D721Med (cell line): ENCODE measurements at places on chromosomes 11 and 22.

- no peak for DNase-seq
Observed at GRCh38 chr11:116412118-116412889, 360.5 kb downstream of the BUD13 start.

GRCh38 chr11:16309226-16309625, 47.1 kb downstream of the SOX6 start:
- DNase-seq: no peak

DNA sequence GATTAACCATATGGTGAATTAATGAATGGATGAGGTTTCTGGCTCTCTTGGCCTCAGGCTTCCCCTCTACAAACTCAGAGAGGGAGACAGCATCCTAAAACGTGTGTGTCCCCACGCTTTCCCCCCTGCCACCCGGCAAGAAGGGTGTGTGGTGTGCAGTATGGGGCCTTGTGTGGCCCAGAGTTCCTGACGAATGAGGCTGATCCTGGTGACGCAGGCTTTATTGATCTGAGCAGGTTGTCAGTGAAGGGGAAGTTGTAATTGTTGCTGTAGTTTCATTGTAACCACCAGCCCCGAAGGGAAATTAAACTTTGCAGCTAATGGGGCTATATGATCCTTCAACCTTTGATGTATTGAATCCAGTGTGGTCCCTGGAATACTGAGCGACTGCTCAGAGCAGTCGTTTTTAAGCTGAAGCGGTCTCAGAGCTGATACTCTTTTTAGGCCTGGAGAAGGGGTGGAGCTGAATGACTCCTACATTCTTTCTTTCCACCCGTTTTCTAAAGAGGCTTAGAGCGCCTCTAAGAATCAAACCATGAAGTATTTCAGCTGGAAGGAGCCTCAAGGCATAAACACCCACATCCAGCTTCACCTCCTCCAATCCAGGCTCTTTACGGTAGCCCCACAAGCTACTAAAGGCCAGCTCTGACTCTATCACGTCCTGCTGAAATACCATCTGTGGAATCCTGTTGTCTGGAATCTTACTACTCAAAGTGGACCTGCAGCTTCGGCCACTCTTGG, 284.7 kb downstream of the MIAT start:
- DNase-seq: no peak

- DNase-seq: no peak
Observed at GRCh38 chr11:2526808-2527381, 82.1 kb downstream of the KCNQ1 start.

GRCh38 chr11:81036168-81036870, 1595.5 kb upstream of the TENM4 start:
- no peak for DNase-seq

- no peak for DNase-seq
Observed at GRCh38 chr11:73271936-73272679, at the start of gene P2RY6. TSS of gene P2RY6 (plus strand) at chr11:73272338. CDS start at chr11:73296519, 24,181 bp downstream.

- DNase-seq: no peak
Observed at GRCh38 chr22:28817919-28818859, 17.8 kb upstream of the XBP1 start.

DNA sequence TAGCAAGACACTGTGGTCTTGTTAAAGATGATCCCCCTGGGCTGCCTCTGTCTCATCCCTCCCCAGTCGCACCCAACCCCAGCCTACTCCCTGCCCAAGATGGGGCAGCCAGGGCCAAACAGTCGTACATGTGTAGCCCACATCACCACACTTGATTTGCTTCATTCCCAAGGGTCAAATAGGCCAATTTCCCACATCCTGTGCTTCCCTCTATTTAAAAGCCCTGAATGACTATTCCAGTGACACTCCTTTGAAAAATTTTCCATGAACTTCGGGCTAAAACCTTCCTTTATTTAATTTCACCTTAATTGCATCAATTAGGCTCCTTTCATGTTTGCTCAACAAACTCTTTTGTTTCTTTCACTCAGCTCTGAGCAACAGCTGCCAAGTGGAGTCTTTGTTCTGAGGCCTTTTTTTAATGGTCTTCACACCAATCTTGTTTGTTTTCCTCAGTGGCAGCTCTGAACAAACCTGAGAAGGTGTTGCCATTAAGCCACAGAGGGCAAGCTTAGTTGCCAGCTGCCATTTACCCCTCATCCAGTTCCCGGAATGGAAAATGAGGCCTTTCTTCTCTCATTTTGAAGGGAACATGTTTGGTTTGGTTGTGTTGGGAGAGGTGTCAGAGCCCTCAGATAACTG, 126.9 kb downstream of the APIP start:
- no peak for DNase-seq

GRCh38 chr22:19292458-19293230, 1.1 kb upstream of the CLTCL1 start:
- no peak for DNase-seq

GRCh38 chr11:64786308-64786707, 8.0 kb upstream of the SF1 start:
- no peak for DNase-seq

DNA sequence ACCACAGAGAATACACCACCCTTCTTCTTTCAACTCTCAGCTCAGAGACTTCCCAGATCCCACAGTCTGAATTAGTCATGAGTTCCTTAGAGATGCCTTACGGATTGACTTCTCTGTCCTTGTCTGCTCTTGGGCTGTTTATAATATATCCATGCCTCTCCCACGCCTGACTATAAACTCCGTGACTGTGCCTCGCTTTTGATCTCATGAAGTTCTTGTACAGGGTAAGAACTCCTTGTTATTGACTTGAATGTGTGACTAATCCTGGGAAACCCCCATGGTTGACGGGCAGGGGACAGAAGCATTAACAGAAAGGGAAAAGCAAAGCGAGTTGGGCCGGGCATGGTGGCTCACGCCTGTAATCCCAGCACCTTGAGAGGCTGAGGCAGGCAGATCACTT, 62.4 kb upstream of the POU2AF1 start:
- DNase-seq: no peak

- DNase-seq: no peak
Observed at GRCh38 chr11:63683133-63683991, 2.1 kb downstream of the RTN3 start.

DNA sequence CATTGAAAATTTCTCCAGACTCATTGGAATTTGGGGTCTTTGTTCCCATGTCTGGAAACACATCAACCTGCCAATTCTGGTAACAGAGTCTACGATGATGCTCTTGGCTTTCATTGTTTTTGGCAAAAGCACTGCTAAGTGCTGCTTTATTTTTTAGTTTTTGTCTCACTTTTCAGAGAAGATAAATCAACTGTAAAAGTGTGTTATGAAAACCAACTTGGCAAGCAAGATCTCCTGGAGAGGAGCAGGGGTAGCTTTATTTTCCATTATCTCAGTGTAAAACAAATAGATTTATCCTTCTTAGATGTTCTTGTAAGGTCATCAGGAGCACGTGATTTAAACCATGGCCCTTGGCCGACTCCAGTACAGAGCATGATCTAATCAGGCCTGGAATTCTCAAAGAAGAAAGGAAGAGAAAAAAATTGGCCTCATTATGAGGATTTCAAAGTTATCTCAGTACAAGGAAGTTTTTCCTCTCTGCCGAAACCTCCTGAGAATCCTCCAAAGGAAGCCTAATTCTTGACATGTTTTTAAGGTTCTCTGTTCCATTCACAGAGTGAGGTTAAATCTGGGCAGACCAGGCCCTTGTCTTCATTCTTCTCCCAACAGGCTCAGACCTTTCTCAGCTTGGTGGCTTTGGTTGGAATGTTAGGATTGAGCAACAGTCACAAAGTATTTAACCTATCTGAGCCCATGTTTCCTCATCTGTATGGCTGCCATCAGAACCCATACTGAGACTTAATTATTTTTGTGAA, 16.4 kb upstream of the PAMR1 start:
- no peak for DNase-seq

GRCh38 chr22:42691440-42691839, 29.2 kb downstream of the A4GALT start:
- DNase-seq: no peak

GRCh38 chr22:44247346-44247745, 65.4 kb downstream of the SHISAL1 start:
- DNase-seq: no peak

DNA sequence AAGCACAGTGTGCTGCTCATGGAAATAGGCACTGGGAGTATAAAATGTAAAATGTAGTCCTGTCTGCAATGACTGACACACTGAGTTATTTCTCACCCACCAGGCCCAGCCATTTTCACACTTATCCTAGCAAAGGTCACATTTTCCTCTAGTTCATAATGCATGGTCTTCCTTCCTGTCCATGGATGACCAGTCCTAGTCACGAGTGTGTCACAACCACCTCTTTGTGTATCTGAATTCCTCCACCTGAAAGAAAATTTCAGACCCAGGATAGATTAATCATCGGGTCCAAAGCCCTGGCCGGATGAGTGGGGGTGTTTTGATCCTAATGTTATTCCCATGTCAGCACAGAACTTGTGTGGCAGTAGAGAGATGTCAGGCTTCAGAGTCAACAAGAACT, at the start of gene MRGPRX4:
MRGPRX4 (plus strand) TSS at position 172 of the 400 bp plus-strand sequence. CDS start 420 bp downstream, outside the sequence.
- no peak for DNase-seq

- no peak for DNase-seq
Observed at GRCh38 chr11:43979571-43980219, 37.3 kb downstream of the C11orf96 start.

DNA sequence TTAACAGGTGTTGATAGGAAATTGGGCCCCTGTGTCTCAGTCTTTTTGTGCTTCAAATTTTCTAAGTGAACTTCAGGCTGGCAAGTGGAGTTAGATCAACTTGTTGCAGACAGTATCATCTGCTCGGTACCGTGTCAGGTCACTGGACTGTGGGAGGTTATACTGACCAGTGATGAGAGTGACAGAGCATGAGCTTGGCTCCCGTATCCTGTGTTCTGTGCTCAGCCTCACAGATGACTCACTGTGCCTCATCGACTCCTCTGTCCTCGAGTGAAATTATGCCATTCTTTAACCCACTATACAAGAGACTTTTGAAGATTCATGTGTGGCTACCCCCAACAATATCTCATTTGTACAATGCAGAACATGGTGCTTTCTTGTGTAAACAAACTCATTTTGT, 7.9 kb downstream of the GRAP2 start:
- no peak for DNase-seq

DNA sequence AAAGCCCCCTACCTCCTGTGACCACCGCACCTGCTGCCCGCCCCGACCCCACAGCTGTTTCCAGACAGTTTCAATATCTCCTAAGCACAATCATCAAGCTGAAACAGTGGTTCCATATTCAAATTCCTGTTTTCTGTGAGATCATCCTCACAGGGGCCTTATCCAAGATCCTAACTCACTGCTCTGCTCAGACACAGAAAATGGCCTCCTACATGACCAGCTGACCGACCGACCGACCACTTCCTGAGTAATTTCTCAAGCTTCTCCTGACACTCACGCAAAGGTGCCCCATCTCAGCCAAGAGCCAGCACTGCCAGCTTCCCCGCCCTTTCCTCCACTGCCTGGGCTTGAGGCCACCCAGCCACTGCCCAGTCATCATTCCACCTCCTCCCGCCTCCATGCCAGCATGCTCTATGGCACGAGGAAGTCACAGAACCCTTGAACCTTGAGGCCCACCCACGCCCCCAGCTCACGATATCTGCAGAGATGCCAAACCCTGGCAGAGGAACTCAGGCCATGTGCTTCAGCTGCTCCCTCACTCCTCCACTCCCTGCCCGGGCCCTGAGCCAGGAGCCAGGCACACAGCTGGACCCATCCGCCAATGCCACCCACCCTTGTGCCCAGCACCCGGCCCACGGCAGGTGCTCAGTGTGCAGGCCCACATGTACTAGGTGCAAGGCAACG, 14.0 kb downstream of the KIAA0930 start:
- no peak for DNase-seq

- no peak for DNase-seq
Observed at GRCh38 chr22:25919452-25919851, 177.5 kb downstream of the MYO18B start.

DNA sequence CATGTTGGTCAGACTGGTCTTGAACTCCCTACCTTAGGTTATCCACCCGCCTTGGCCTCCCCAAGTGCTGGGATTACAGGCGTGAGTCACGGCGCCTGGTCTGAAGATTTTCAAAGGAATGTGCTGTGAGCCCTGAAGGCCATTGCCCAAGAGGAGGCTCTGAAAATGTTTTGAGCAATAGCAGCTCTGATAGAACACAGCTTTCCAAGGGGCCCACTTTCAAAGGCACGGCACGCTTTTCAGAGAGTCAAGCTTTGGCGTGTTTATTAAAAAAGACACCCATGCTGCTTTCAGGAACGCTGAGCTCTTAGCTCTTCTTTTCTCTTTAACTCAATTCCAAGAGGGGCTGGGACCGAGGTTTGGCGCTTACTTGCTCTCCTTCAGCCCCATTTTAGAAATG, 73.8 kb upstream of the CDON start:
- DNase-seq: no peak

- no peak for DNase-seq
Observed at GRCh38 chr11:91673705-91674104, 550.9 kb upstream of the FAT3 start.

- DNase-seq: no peak
Observed at GRCh38 chr11:67468456-67468758, 644 bp downstream of the TMEM134 start.

DNA sequence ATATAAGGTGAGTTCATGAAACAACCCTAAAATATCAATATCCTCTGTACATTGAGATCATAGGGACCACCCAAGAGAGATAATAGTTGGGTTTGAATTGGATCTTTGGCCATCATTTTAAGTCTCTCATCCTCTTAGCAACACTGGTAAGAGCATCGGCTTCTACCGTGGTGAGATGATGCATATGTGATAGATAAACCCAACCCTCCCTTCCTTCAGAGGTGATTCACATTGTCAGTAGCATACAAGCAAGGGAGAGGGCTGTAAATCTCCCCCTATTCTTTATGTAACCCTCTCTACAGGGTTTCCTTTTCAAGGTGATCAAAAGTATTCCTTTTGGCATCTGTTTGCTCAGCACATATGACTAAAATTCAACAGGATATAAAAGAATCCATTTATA, 102.4 kb upstream of the MTMR2 start:
- DNase-seq: no peak

- DNase-seq: no peak
Observed at GRCh38 chr11:69344570-69345145, 50.7 kb downstream of the MYEOV start.

DNA sequence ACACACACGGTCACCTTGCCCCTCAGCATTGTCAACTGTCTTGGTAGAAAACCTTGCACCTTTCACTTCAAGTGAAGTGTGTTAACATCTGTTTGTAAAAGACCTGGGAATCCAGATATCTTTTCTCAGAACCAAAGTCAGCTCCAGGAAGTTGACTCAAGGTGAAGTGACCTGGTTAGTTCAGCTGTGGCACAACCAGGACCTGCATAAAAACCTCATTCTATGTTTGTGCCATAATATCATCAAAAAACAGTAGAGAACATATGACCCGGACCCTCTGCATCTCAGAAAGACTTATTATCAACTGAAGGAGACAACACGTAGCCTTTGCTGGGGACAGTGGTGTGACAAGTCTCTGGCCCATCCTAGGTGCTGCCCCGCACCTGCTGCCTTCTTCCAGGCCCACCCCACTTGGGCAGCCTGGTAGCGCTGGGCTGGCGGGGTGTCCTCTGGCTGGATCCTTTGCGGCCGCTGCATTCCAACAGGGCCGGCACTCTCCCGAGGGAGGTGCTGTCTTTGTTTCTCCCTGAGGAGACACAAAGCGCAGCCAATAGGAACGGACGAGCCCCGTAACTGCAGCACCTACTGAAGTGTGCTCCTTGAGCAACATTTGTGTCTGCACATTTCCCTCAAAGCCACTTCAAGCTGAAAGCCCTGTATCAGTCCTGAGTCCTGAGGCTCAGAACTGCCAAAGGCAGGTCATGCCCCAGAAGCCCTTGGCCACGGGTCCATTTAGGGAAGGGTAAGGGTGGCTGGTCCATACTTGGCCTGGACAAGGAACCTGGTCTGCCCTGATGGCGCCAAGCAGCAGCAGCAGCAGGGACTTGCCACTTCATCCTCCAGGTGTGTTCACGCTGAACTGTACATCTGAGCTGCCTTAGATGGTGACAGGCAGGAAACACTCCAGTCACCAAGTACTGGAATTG, 25.2 kb downstream of the LRRC74B start:
- no peak for DNase-seq
